ENCODE measurements at places on chromosomes 3 and 15.

DNA sequence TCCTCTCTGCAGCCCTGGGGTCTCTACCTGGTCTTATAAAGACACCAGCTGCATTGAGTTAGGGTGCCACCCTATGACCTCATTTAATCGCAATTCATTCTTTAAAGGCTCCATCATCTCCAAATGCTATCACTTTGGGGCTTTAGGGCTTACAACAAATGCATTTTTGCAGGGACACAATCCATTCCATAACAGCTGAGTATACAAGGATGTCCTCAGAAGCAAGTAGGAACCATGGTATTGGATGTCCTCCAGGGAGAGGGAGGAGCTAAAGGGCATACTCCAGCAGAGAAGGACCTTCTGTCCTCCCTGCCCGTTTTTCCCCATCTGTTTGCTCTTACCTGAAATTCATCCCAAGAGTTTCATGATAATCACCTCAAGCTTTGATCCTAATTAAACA lies 30.3 kb downstream of the UMPS start:
- no peak overlapping the region for H3K27ac ChIP-seq
- H3K27me3 ChIP-seq, result peaks cover 7% of the 10 kb centered on the region
- H3K36me3 ChIP-seq, result no peaks in the 10 kb centered on the region

DNA sequence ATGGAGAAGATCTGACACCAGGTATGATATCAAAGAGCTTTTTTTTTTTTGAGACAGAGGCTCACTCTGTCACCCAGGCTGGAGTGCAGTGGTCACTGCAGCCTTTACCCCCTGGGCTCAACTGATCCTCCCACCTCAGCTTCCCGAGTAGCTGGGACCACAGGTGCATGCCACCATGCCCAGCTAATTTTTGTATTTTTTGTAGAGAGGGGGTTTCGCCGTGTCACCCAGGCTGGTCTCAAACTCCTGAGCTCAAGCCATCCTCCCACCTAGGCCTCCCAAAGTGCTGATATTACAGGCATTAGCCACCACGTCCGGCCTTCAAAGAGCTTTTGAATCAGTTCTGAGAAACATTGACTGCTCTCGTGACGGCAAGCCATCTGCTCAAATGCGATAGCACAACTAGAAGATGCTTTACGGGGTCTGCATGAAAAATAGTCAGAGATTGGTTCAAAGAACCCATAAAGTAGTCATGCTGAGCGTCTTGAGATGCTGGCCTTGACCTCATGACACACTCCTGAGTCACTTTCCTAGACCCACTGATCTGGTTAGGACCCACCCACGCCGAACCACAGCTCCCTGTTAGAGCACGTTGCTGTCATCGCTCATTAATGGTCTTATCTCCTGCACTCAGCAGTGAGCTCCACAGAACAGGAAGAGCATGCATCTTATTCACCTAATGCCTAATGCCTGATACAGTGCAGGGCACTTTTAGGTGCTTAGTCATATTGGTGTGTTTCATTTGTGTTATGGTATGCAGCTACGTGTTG lies 57.0 kb upstream of the NR2F2 start:
- no peak overlapping the region for H3K27ac ChIP-seq
- DNase-seq, result no peak
- no peaks in the 10 kb centered on the region for H3K36me3 ChIP-seq
- no peaks in the 10 kb centered on the region for H3K27me3 ChIP-seq
- H3K4me3 ChIP-seq, result no peak overlapping the region

- no peaks in the 10 kb centered on the region for H3K36me3 ChIP-seq
- H3K4me1 ChIP-seq, result no peaks in the 10 kb centered on the region
Observed at GRCh38 chr15:25250011-25250596, 188.7 kb downstream of the UBE3A start.

DNA sequence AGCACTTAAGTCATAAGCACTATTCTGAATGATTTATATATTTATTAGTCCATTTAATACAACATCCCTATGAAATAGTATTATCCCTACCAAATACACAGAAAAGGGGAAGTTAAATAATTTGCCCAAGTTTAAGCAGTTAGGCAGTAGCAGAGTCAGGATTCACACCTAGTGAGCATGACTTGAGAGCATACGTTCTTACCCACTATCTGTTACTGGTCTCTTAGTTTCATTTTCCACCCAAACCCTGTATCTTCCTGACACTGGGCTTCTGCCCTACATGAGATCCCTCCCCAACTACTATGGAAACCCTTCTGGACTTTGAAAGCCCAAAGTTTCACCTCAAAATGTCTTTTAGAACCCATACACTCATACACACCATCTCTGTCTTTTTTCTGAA lies 4.4 kb upstream of the ATOSA start:
- peaks cover 11% of the 10 kb centered on the region for H3K27me3 ChIP-seq
- H3K36me3 ChIP-seq, result no peaks in the 10 kb centered on the region
- no peak overlapping the region for H3K4me3 ChIP-seq
- no peak for DNase-seq

- H3K36me3 ChIP-seq, result no peaks in the 10 kb centered on the region
Observed at GRCh38 chr15:79815468-79815867, 81.3 kb downstream of the MTHFS start.

DNA sequence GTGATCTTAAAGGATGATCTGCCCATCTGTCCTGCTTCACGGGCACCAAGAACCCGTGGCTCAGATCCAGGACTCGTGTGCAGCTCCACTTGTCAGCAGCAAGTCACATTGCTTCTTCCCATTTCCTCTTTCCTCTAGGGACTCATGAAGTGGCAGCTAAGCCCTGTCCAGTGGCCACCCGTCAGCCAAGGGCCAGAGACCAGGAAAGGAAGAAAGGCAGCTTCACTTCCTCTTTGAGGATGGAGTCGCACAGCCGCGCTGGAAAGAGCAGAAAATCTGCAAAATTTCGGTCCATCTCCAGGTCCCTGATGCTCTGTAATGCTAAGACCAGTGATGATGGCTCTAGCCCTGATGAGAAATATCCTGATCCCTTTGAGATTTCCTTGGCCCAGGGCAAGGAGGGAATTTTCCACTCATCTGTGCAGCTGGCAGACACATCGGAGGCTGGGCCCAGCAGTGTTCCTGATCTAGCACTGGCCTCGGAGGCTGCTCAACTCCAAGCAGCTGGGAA lies 28.5 kb downstream of the IL16 start:
- no peak overlapping the region for H3K4me3 ChIP-seq
- H3K4me1 ChIP-seq, result peaks cover 4% of the 10 kb centered on the region
- no peaks in the 10 kb centered on the region for H3K36me3 ChIP-seq
